ENCODE measurements at places on chromosomes 1 and 21. TPM values are rescaled to one million over a fixed set of nuclear protein-coding genes. Genes with fewer than 3 reads are reported as not detected.

- no peaks in the 10 kb centered on the region for H3K27me3 ChIP-seq
- no peak for DNase-seq
- no peak overlapping the region for H3K27ac ChIP-seq
- H3K36me3 ChIP-seq = no peaks in the 10 kb centered on the region
- no peak overlapping the region for H3K4me3 ChIP-seq
- no peaks in the 10 kb centered on the region for H3K4me1 ChIP-seq
Measured at GRCh38 chr21:45748593-45748992, 105.1 kb downstream of the PCBP3 start.

- no peak overlapping the region for H3K27ac ChIP-seq
- no peaks in the 10 kb centered on the region for H3K4me1 ChIP-seq
- no peak for DNase-seq
- no peaks in the 10 kb centered on the region for H3K36me3 ChIP-seq
Measured at GRCh38 chr1:94471271-94471670, 53.1 kb downstream of the ABCD3 start.

DNA sequence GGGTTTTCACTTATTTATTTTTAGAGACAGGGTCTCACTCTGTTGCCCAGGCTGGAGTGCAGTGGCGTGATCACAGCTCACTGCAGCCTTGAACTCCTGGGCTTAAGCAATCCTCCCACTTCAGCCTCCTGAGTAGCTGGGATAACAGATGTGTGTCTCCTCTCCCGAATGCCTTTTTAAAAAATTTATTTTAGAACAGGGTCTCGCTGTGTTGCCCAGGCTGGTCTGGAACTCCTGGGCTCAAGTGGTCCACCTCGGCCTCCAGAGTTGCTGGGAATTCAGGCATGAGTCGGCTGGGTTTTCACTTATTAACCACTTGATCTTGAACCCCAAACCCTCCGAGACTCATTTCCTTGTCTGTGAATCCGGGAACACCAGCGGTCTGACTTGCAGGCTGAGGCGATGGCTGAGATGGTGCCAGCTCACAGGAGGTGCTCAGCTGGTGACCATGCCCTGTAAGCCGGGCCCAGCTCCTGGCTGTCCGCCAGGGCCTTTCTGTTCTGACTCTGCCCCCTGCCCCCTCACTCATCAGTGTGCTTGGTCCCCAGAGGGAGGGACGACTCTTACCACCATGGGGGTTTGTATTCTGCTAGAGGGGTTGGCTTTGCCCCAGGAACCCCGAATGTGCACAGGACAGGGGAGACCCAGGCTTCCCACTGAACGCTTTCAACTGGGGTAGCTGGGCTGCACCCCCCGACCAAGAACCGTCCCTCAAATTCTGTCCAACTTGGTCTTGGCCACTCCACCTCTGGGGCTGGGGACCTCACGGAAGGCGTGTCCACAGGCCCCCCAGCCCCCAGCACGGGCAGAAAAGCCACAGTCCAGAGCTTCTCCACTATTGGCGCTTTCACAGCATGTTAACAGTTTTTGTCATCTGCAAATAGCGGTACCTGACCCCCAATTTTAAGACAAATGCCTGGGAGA lies 22.5 kb downstream of the MMEL1 start:
- no peaks in the 10 kb centered on the region for H3K4me1 ChIP-seq
- DNase-seq = no peak
- no peaks in the 10 kb centered on the region for H3K36me3 ChIP-seq
- H3K27ac ChIP-seq = no peak overlapping the region

GRCh38 chr1:201790261-201790660 lies 38.7 kb upstream of the IPO9 start:
- DNase-seq = no peak
- no peak overlapping the region for H3K4me3 ChIP-seq
- no peaks in the 10 kb centered on the region for H3K36me3 ChIP-seq
- H3K27me3 ChIP-seq = peaks cover 2% of the 10 kb centered on the region
- H3K4me1 ChIP-seq = no peaks in the 10 kb centered on the region

DNA sequence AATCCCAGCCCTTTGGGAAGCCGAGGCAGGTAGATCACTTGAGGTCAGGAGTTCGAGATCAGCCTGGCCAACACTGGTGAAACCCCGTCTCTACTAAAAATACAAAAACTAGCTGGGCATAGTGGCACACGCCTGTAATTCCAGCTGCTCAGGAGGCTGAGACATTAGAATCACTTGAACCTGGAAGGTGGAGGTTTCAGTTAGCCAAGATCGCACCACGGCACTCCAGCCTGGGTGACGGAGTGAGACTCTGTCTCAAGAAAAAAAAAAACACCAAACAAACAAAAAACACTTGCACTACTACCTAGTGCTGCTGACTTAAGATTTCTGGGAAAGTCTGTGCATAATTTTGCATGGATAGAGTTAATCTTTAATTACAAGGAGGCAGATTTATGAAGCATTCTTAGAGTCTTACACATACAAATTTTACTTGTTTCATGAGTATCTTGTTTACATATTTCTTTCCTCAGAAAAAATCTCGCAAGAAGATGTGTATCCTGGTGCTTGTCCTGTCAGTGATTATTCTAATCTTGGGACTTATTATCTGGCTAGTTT lies 8.7 kb upstream of the PPP1R8 start:
- H3K4me3 ChIP-seq = no peak overlapping the region
- no peak overlapping the region for H3K27ac ChIP-seq
- DNase-seq = no peak
- H3K36me3 ChIP-seq = peaks cover 5% of the 10 kb centered on the region
- no peaks in the 10 kb centered on the region for H3K4me1 ChIP-seq

GRCh38 chr1:13764588-13765332 lies 64.8 kb downstream of the PRDM2 start:
- DNase-seq = no peak
- no peaks in the 10 kb centered on the region for H3K27me3 ChIP-seq
- no peaks in the 10 kb centered on the region for H3K4me1 ChIP-seq
- H3K4me3 ChIP-seq = no peak overlapping the region
- no peak overlapping the region for H3K27ac ChIP-seq

- no peak for DNase-seq
- H3K4me1 ChIP-seq = no peaks in the 10 kb centered on the region
- no peaks in the 10 kb centered on the region for H3K27me3 ChIP-seq
- H3K36me3 ChIP-seq = no peaks in the 10 kb centered on the region
Measured at GRCh38 chr1:53153752-53154151, 11.3 kb upstream of the SLC1A7 start.

DNA sequence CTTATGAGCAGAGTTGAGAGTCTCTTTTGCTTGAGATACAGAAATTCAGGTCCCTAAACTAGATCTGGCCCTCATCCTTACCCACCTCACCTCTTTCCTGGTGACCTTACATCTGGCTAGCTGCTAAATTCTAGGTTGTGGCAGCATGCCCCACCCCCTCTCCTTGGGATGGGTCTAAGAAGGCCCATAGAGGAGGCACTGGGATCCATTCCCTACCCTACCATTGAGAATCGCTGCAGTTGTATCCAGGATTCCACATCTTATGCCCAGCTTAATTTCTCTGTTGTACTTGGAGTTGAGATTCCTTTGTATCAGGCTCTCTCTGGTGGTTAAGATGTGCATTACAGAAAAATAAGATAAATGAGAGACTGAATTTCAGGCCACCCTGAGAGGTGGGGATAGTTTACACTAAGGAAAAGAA lies 9.5 kb upstream of the TMEM39B start:
- peaks cover 4% of the 10 kb centered on the region for H3K4me1 ChIP-seq
- DNase-seq = no peak
- no peaks in the 10 kb centered on the region for H3K27me3 ChIP-seq
- peaks cover 13% of the 10 kb centered on the region for H3K36me3 ChIP-seq

The ITGB2 gene
- 172 TPM for total RNA-seq

The AGRN gene
- 40.4 TPM for total RNA-seq

The C1orf210 gene
- not detected for total RNA-seq

The PLD5 gene
- not detected for total RNA-seq
